Central memory CD4-positive, alpha-beta T cell (primary cell): ENCODE measurements at places on chromosomes 6 and 20.

DNA sequence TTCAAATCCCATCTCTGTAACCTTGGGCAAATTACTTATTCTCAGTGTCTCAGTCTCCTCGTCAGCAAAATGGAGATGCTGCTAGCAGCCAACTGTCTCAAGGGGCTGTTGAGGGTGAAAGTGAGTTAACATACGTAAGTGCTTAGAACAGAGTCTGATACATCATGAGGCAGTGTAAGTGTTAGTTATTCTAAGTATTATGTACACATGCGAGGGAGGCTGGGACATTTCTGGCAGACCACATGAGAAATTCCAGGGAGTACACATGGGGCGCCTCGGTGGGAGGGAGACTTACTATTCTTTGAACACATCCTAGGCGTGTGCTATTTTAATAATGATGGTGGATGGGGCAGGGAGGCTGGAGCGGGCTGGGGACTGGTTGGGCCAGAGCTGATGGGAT is 99.1 kb downstream of the DLGAP4 start:
- no peak for DNase-seq

DNA sequence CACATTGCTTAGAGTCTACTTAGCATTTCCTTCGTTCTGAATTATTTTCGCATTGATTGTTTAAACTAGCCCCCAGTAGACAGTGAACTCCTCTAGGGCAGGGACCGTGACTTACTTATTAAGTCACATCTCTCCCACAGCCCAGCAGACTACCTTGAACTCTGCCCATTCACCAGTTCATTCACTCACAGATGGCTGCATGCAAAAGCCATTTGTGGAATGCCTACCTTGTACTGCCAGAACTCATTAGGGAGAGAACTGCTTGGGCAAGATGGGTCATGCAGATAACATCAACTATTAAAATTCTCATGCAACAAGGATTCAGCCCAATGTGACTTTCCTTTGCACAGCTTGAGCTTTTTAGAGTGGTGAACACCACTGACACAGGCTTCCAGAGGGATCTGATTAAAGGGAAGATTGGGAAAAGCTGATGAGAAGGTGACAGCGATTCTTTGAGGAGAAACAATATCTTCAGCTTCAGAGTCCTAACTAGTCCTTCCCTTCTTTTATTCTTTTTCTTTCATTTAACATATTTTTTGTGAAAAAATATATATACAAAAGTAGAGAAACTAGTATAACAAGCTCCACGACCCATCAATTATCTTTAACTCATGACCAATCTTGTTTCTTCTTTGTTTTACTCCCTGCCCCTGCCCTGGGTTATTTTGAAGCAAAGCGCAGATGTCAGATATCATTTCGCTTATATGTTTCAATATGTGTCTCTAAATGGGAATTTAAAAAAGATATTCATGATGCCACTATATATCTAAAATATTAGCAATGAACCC is 273.9 kb downstream of the CDC5L start:
- no peak for DNase-seq

DNA sequence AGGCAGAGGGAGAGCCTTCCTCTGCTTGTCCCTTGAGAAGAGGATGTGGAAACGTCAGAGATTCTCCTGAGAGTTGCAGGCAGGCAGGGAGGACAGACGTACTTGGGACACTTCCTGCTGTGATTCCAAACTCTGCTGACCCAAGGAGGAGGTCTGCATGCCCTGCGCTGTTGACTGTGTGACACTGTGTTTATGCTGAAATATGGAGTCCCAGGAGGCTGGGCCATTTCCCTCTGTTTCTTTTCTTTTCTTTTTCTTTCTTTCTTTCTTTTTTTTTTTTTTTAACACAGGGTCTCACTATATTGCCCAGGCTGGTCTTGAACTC is 63.5 kb upstream of the BHLHE23 start:
- DNase-seq = no peak

- DNase-seq = no peak
Measured at GRCh38 chr6:75244063-75244584, 523 bp upstream of the COX7A2 start.

- no peak for DNase-seq
Measured at GRCh38 chr20:8557711-8558110, 425.6 kb downstream of the PLCB1 start.

- no peak for DNase-seq
Measured at GRCh38 chr6:6714118-6714897, 125.8 kb downstream of the LY86 start.
